ENCODE measurements at places on chromosomes 1 and 21.

- no peak for DNase-seq
Observed at GRCh38 chr1:204830747-204831146, 39.9 kb upstream of the NFASC start.

GRCh38 chr21:21188513-21189195, 190.4 kb downstream of the NCAM2 start:
- DNase-seq: no peak

- DNase-seq: no peak
Observed at GRCh38 chr1:10629816-10630571, 155.2 kb downstream of the PEX14 start.

GRCh38 chr1:216612291-216612690, 110.9 kb downstream of the ESRRG start:
- DNase-seq: no peak

DNA sequence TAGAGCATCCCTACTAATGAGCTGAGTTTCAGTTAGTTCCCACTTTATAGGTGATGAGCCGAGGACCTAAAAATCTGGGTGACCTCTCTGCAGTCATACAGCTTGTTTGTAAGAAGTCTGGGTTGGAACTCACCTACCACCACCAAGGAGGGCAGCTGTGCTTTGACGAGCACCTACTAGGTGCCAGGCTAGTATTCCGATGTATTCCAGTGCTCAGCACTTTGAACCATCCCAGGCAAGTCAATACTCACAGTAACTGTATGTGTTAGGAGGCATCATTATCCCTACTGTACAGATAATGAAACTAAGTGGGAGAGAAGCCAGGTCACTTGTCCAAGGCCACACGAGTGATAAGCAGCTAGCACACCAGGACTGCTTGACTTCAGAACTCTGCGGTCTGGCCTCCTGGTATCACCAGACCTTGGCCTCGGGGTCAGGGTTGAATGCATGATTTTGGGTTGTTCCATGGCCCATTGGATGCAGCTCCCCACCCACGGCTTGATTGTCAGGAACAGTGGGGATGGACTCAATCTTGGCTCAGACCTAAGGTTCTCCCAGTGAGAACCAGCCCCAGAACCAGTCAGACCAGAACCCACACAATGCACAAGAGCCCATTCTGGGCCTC, 20.7 kb downstream of the ECE1 start:
- DNase-seq: no peak

GRCh38 chr1:234781241-234782065, 171.5 kb upstream of the IRF2BP2 start:
- DNase-seq: no peak

- no peak for DNase-seq
Observed at GRCh38 chr1:38741341-38741740, 118.2 kb downstream of the RRAGC start.

DNA sequence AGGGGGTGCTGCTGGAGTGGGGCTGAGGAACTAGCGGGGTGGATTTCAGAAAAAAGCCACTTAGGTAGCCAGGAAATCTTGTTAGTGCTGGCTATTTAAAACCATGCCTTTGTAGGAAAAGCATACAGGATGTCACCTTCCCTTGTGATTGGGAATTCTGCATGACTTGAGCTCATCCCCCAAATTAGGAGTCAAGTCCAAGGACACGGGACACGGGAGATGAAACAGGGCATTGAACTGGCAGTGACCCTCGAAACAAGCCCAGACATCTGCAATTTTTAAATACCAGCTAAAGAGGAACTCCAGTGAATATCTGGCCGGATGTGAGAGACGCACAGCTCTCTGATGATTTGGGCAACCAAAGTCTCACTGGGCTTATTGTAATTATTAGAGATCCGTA, 32.8 kb downstream of the C2CD2 start:
- DNase-seq: peak; percentile 48

- peak; percentile 66 for DNase-seq
Observed at GRCh38 chr1:94418664-94419655, 771 bp downstream of the ABCD3 start.

- no peak for DNase-seq
Observed at GRCh38 chr1:87524021-87524754, 195.5 kb downstream of the LMO4 start.

DNA sequence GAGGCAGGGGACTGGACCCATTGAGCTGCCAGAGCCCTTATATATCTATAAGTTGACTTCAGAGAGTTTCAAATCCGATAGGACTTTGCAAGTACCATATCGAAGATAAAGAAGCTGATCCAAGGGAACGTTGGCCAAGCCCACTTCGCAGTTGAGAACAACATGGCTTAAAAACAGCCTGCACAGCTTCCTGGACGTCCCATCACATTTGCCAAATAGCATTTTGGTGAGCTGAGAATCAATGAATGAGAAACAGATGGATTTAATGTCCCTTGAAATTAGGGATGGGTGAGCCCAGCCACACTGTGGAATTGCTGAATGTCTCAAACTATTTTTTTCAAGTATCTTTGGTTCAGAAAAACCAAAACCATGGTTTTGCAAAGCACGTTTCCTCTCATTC, 64.8 kb downstream of the KCNJ15 start:
- DNase-seq: no peak

GRCh38 chr1:101122452-101123166, 97.0 kb upstream of the DPH5 start:
- no peak for DNase-seq

GRCh38 chr1:114446198-114446597, 64.8 kb downstream of the TRIM33 start:
- DNase-seq: no peak

DNA sequence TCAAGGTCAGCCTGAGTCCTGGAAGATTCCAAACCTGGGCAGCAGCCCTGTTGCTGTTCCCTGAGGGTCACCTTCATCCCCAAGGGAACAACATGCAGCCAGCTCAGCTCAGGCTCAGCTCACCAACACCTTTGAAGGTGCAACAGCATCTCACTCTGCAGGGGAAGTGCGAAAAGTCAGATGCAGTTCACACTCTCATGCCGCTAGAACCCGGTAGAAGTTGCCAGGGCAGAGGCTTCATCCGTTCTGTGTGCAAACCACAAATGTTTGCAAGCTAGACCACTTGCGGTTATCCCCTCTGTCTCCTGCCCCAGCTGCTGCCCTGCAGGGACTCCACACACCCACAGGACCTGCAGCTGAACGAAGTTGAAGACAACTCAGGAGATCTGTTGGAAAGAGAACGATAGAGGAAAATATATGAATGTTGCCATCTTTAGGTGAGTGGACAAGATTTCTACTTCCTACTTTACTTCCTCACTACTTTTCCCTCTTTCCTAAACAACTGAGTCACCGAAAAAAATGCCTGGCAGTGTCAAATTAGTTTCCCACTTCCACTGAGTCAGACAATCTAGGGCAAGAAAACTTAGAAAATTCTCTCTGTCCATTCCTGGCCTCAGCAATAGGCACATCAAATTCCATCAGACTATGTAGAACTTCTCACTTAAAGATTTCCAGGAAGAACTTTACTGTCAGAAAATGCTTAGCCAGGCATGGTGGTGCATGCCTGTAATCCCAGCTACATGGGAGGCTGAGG, 1.8 kb upstream of the FCRL6 start:
- DNase-seq: no peak

DNA sequence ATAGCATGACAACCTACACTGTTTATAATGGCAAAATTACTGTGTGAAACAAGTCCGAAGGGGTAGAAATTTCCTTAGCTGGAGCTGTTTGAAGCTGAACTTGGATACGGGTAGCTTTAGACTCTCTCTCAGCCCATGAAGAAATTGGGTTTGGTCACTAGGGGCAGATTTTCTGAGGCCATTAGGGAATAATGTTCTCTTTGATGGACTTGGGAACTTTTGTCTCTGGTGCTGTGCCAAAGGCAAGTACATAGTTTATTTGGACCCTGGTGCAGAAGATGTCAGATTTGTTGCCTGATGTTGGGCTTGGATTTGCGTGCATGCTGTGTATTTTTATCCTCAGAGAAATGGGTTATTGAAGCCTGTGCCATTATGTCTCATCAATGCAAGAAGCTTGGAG, 109.6 kb downstream of the VPS13D start:
- no peak for DNase-seq

- DNase-seq: no peak
Observed at GRCh38 chr1:181630838-181631237, 147.5 kb downstream of the CACNA1E start.

GRCh38 chr1:1614204-1614953, 921 bp upstream of the MIB2 start:
- DNase-seq: peak; percentile 35

GRCh38 chr1:109095631-109096030, 5.1 kb downstream of the TMEM167B start:
- DNase-seq: no peak

DNA sequence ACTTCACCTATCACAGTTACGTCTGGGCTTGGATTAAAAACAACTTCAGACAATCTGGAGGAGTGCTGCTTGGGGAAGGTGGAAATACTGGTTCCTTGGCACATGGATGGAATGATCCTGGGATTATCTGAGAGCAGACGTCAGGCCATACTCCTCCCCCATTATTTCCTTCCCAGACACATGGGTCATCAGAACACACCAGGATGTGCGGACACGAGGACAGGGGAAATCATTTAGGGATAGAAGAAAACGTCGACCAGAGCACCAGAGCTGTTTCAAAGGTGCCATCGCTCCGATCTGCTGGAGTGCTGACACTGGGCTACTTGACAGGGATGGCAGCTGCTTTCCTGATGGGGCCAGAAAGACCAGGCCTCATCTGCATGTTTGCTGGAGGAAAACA, 31.8 kb upstream of the ANGPTL7 start:
- no peak for DNase-seq

- DNase-seq: no peak
Observed at GRCh38 chr1:85607126-85607920, 26.8 kb downstream of the CCN1 start.

GRCh38 chr1:36625253-36625934, 142.7 kb upstream of the CSF3R start:
- no peak for DNase-seq

GRCh38 chr1:239731082-239731748, 344.8 kb downstream of the CHRM3 start:
- no peak for DNase-seq

DNA sequence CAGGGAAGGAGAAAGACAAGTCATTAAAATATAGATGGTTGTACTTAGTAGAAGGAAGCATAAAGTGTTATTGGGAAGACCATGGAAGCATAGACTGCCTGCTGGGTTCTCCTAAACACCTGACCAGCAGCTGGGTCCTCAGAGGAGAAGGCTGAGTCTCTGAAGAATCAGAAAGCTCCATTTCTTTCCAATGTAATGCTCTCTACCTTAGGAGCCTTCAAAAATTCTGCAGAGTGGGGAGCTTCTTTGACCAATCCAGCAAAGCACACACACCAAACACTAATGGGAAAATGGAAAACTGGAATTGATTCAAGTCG, 21.1 kb upstream of the BCL10 start:
- DNase-seq: no peak

DNA sequence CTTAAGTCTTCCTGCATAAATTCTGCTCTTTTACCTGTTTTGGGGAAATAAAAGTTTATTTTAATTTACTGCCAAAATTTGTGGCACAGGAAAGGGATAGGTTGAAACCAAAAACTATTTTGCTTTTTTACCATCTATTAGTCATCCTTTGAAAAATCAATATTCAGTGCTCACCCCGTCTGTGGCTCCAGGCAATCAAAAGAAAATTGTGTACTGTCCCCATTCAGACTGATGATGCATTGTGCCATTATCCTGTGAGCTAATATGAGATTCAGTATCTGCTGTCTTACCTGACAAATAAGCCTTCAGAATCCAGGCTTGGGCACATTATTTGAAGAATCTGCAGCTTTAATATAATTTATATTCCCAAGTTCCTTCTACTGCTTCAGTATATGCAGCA, 650.7 kb downstream of the KIF26B start:
- no peak for DNase-seq

GRCh38 chr1:99603699-99604560, 42.0 kb upstream of the PALMD start:
- DNase-seq: no peak

GRCh38 chr21:40015818-40016217, 148.6 kb downstream of the PCP4 start:
- DNase-seq: no peak

GRCh38 chr21:38986406-38986805, 180.7 kb downstream of the ETS2 start:
- no peak for DNase-seq

DNA sequence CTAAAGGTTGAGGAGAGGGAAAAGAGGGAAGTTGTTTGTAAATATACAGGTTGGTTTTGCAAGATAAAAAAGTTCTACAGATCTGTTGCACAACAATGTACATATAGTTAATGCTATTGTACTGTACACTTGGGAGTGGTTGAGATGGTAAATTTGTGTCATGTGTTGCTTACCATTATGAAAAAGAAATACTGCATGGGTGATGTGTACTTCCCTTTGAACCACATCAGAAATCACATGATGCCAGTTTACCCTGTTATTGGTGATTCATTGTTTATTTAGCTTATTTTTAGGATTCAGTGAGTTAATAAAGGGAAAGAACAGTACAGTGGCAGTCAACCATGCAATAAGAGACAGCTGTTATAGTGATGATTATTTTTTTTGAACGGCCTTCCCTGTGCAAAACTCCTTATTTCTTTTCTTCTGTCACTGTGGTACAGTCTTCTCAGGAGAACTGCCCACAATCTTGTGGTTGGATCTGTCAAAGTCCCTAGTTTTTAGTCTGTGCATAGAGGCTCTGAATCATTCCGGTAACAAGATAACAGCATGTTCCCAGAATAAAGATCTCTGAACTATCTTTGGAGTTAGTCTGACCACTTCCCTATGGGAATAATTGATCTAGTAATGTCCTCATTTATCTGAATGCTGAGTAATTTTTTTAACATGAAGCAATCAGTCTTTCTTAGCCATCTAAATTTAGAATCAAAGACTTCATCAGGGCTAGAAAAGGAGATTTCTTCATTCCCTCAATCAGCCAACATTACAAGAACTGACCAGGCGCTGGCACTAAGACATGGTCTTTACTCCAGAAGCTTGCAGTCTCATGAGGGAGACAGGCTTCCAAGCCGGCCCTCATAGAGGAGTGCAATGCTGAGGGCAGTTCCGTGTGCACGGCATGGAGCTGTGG, 84.2 kb downstream of the SH3GLB1 start:
- no peak for DNase-seq

GRCh38 chr1:71950579-71950978, 331.8 kb downstream of the NEGR1 start:
- peak; percentile 90 for DNase-seq

GRCh38 chr1:35122311-35122710, 43.1 kb downstream of the ZMYM1 start:
- DNase-seq: no peak

DNA sequence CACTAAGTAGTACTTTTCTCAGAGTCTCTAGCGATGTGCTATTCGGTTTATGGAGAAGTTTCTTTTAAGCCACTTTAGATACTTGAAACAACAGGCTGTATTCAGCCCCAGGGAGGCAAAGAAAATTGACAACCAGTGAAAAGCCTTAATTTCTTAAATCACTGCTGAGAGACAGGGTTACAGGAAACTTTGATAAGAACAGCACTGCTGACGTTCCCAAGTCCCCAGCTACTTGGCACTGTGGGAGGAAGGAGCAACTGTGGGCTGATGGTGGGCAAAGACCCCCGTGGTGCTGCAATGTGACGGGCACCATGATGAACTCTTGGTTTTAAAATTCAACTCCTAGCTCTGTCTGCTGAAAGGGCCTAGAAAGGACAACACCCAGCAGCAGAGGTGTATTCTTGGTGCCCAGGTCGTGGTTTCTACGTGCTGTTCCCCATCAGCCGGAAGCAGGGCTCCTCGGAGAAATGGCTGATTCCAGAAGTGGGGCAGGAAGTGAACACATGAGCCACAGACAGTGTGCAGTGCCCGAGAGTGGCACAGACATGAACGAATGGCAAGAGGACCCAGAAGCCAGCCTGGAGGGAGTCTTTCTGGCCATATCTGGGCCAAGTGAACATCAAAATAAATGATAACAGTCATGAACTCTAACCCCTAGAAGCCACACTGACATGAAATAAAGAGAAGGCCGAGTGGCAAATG, 5.3 kb downstream of the PTTG1IP start:
- DNase-seq: no peak
